Sciatic nerve (tissue), 2 donors: ENCODE measurements at places on chromosomes 2 and 18. TPM values are rescaled to one million over a fixed set of nuclear protein-coding genes. Genes with fewer than 3 reads are reported as not detected.

DNA sequence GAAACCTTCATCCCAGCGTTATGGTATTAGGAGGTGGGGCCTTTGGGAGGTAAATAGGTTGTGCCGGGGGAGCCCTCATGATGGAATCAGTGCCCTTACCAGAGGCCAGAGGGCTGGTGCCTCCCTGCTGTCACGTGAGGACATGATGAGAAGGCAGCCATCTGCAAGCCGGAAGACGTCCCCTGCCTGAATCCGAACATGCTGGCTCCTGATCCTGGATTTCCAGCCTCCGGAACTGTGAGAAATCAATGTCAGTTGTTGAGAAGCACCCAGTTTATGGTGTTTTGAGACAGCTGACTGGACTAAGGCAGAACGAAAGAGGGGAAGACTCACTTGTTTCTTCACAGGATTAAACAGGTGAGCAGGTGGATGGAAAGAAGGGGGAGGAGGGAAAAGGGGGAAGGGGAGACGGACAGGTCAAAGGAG lies 13.0 kb upstream of the KLF11 start:
- no peak for DNase-seq

DNA sequence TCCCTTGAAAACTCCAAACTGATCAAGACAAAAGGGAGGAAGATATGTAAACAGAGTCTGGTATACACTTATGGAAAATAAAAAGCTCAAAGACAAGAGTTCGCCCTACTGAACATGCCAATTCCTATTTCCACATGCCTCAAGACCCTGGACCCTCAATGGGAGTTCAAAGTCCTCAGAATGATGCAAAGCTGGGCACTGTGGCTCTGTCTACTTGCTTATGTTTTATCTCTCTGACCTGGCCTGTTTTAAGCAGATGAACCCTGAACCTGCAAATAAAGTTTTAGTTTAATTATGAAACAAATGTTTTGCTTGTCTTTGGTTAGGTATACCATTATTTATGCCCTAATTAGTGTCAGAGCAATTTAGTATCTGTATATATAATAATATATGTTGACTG lies 22.6 kb downstream of the NR4A2 start:
- DNase-seq = no peak

- DNase-seq = no peak
Measured at GRCh38 chr2:64063454-64063853, 44.2 kb upstream of the VPS54 start.

DNA sequence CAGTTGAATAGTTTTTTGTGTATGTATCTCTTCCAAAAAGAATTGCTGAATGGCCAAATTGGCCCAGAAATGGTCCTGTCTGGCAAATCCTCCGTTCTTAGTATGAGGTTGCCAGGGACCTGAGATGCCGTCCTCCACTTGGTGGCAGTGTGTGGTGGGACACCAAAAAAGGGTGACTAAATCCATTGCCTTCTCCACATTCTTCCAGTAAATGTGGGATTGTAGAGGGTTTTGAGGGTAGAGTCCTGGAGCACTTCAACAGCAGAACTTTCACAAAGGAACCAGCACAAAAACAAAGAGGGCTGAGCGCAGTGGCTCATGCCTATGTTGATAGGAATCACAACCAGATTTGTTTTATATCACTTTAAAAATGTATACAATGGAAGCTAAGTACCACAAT lies 199.9 kb downstream of the BCL2 start:
- DNase-seq = no peak

GRCh38 chr18:7023581-7023980 lies 94.0 kb downstream of the LAMA1 start:
- no peak for DNase-seq

GRCh38 chr18:408367-408766 lies 92.1 kb downstream of the COLEC12 start:
- DNase-seq = no peak

DNA sequence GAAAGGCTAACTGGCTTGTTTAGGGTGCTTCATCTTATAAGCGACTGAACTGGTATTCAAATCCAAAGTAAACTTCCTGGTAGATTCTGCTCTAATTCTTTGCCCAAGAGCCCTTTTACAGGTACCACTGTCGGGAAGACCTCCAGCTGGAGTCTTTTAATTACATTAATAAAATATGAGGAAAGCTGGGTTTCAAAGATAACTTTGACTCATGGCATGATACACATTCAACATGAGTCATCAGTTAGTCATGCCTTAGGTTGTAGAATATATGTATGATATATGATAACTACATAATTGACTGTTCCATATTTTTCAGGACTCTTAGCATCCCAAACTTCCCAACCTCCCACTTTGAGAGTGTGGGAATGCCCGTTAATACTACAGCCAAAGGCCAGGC lies 32.3 kb downstream of the ZCCHC2 start:
- DNase-seq = no peak

DNA sequence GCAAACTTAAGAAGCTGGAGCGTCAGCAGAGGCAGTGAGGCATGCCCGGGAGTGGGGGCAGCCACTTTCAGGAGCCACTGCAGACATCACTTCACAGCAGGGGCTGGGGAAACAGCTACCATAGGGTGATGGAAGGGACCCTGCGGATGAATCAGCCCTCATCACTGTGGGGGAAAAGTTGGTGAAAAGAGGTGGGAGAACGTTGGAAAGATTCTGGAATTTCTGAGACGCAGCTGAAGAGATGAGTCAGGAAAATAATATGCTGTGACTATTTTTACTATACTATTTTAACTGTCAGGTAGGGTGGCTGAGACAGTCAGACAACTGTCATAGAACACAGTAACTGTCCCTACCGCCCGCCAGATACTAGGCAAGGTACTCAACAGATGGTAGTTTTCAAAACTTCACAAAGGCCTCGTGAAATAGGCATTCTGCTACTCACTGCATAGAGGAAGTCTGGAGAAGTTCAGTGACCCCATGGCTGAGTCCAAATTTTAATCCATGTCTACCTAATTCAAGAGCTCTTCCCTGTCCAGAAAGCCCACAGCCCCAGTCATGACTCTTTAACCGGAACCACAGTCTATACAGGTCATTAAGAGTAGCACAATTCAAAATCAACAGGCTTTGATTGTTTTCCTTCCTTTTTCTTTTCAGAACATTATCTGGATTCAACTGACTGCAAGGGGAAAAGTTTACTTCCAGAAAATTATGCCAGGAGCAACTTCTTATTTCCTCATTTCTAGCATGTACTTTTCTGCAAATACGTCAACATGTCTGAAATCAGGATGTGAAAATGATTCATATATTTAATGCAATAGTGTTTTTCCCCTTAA lies 39.3 kb upstream of the EPB41L3 start:
- no peak for DNase-seq

- DNase-seq = no peak
Measured at GRCh38 chr18:60007661-60008060, 107.9 kb downstream of the PMAIP1 start.

- no peak for DNase-seq
Measured at GRCh38 chr2:16244153-16244965, 304.0 kb downstream of the MYCN start.

SKA1 gene
- 0.36 TPM for total RNA-seq

IL1RL2 gene
- not detected for total RNA-seq

ALPI gene
- not detected for total RNA-seq
